ENCODE measurements at places on chromosomes 2 and 18.

- DNase-seq: no peak
Measured at GRCh38 chr2:161729-162128, 102.1 kb downstream of the SH3YL1 start.

GRCh38 chr2:233112329-233112728 is 52.2 kb downstream of the INPP5D start:
- no peak for DNase-seq

DNA sequence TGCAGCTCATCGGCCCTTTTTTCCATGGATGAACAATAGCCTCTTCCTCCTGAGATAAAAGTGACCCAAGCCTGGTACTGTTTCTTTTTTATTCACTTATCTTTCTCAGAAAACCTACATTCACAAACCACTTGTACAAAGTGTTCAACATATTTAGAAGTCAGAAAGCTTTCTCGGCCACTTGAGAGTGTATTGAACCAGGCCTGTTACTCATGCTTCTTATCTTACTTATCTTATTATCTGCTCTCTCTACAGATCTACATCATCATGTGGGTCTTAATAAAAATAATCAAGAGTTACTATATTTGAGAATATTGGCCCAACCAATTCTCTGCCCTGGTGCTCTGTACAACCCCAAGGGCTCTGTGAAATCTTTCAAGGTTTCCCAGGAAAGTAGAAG is 242.1 kb downstream of the MREG start:
- DNase-seq: no peak

DNA sequence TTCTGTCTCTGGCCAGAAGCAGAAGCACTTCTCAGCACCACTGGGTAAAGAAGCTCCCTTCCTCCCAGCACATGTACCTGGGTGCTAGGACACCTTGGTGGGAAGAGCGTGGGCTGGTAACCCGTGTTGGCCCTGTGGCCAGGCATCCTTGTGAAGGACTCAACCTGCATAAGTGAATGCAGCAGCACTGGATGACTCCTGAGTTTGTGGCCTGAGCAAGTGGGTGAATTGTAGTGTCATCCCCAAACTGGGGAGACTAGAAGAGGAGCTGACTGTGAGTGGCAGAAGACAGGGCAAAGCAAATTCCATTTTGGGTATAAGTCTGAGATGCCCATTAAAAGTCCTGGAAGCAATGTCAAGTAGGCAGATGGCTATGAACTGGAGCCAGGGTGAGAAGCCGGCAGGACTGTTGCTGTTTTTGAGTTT is 63.4 kb downstream of the STAT1 start:
- no peak for DNase-seq

- no peak for DNase-seq
Measured at GRCh38 chr18:36655074-36655473, 173.7 kb downstream of the TPGS2 start.

GRCh38 chr2:223779877-223780276 is 57.5 kb downstream of the AP1S3 start:
- peak; percentile 6 for DNase-seq

DNA sequence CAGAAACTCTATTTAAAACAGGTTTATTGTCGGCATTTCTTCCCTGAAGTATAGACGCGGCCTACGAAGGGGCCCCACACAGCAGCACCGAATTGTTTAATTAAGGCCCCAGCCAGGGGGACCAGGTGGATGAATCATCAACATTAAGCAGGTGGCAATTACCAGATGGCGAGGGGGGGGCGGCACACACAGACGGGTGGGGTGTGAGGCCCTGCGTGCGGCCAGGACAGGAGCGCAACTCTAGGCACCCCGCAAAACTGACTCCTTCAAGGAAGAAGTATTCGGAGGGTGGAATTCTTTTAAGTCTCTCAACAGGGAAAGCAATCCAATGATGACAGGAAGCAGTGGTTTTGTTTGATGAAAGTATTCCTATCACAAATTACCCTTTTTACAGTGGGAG is 830.4 kb downstream of the GALR1 start:
- DNase-seq: no peak

DNA sequence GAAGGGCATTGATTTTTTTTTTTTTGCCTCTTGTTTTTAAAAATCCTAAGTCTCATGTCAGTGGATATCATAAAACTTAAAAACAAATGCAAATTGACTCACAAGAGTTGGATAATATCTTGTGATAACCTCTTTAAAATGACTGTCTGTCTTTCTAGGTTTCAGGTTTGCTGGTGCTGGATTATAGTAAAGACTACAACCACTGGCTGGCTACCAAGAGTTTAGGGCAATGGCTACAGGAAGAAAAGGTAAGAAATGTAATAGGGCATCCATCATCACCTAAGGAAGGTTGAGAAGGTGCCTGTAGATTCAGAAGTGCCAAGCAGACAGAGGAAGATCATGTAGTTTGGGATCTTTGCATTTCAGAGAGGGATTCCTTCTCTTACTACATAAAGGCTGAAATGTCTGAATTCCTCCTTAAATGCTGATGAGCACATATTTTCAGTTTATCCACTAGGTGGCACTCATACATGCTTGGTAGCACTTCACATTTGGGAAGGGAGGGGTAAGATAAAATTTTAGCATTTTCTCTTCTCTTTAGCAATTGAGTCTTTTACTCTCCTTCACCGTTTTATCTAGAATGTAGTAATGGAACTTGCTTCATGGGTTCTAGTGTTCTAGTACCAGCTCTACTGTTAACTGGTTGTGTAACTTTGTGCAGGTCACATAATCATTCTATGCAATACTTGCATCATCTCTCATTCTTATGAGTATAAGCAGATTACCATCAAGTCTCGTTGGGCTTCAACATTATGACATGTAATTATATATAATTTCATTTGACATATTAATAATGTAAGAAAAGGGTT is 21.1 kb downstream of the CPS1 start:
- DNase-seq: peak; percentile 50

DNA sequence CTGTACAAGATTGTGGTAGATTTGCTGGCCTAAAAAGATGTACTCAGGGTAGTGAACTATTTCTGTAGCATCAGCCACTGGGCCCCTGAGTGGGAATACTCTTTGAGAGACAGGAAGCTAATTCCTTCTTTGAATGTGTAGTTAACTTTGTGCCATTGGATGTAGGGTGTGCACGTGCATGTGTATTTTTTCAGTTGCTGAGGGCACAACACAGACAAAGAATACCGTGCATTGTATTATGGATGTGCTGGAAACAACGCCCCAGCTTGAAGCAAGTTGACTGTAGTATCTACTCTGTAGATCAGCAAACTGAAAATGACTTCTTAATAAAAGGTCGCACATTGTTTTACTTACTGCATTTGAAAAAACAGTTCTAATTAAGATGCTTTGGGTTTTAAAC is 14.1 kb downstream of the CRIM1 start:
- no peak for DNase-seq

DNA sequence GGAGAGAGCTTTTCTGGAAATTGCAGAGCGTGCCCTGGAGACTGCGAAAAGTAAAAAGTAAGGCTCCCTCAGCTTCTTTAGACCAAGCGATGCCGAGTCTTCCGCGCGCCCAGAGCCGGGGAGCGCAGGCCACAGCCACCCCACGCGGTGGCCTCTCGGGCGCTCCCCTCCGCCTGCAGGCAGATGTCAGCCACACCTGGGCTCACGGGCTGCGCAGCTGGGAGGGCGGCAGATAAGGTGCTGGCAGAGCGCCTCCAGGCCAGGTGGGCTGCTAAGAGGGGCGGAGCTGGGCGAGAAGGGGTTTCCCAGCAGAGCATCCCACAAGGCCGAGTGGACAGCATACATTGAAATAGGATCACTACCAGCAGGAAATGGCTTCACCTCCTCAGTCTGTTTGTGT is 81.7 kb downstream of the ARHGEF4 start:
- DNase-seq: no peak

DNA sequence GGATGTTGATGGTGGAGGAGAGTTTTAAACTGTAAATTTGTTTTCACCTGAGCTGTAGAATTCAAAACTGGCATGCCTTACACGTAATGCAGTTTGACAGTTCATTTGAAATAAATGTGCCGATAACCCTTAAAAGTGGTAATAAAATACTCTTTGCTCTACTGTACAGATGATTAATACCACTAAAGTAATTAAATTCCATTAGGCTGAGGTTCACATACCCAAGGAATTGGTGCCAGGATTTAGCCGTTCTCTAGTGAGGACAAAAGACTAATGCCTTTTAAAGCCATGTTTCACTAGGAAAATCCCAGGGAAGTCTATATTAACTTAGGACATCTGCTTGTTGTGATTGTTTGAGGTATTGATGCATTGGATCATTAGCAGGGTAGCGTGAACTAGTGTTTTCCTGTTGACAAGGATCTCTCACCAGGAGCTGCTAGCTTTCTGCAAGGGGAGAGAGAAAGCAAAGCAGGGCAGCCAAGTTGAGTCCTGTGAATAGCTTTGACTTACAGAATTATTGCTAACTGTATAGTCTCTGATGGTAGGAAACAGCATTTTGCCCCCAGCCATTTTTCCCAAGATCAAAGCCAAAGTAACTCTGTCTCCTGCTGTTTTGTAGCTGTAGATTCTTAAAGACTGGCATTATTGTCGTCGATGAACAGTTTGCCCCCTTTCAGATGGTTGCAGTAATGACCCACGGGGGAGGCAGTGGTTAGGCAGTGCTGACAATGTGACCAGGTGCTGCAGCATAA is 280.9 kb upstream of the FANCL start:
- peak; percentile 75 for DNase-seq

DNA sequence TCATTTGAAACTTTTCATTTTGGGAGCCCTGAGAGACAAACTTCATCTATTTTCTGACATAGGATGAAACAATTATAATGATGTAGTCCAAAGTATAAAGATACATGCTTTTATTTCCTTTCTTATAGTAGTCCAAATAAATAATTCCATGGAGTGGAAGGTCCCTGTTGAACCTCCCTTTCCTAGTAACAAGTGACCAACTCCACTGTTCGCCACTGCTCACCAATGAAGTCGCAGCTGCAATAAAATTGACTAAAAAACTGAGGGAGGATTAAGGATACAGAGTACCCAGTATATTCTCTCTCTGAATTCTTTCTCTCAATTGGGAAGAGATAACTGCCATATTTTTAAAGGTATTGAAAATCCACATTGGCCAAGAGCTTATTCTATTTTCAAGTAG is 14.1 kb downstream of the SERPINB7 start:
- DNase-seq: no peak

DNA sequence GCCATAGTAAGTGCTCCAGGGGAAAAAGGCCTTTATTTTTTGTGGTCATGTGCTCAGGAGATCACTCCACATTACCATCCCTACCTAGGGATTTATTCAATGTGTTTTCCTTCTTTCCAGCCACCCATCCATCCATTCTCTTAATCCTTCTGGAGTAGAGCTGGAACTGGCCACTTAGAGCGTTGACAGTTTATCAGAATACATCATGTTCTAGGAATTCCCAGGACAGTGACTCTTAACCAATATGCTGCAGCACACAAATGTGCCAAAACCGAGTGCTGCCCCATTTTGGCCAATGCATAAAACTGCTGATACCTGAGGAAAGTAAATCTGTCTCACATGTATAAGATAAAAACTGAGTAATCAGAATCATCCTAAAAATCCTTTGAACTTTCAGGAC is 63.7 kb downstream of the FARSB start:
- no peak for DNase-seq

DNA sequence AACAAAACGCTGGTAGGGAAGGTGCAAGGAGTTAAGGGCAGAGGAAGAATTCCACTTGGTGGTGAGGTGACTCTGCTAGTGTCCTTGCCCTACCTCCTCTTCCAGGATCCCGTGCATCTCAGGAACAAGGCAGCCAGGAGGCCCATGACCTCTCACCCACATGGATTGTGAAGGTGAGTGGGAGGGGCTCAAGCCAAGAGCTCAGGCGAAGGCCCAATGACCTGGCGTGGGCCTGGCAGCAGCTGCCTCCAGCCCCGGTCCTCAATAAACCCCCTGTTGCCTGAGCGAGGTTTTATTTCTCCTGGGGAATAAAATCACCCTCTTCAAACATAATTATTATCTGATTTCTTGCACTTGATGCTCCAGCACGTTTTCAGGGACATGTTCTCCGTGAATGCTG is 28.2 kb downstream of the LAMA1 start:
- no peak for DNase-seq

- DNase-seq: no peak
Measured at GRCh38 chr2:42652086-42652485, 83.7 kb downstream of the MTA3 start.

DNA sequence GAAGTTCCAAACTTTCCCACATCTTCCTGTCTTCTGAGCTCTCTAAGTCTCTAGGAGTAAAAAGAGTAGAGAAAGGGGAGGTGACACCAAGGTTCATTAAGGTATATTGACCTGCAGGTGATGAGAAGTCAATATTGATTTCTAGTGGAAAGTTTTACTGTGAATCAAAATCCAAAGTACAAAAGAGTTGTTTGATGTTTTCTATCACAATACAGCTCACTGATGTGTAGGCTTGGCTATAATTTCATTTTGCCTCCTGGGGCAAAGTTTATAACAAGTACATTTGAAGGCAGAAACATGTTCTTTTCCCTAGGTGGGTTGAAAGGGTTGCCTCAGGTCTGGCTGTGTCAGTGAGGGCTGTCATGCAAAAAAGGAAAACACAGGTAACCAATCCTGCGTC is 65.2 kb upstream of the LRPPRC start:
- no peak for DNase-seq

GRCh38 chr2:125696560-125696959 is 959.4 kb upstream of the GYPC start:
- DNase-seq: no peak

DNA sequence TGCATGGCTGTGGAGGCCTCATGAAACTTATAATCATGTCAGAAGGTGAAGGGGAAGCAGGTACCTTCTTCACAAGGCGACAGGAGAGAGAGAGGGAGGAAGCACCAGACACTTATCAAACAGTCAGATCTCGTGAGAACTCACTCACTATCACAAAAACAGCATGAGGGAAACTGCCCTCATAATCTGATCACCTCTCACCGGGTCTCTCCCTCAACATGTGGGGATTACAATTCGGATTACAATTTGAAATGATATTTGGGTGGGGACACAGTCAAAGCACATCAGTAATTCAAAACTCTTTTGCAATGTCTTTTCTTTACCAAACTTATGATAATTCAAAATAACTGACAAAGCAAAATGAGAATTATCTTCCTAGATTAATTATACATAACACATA is 8.5 kb upstream of the CCDC68 start:
- DNase-seq: no peak

- no peak for DNase-seq
Measured at GRCh38 chr2:233235977-233236376, 15.5 kb upstream of the ATG16L1 start.

GRCh38 chr2:74292751-74293150 is 50.5 kb downstream of the SLC4A5 start:
- DNase-seq: no peak

GRCh38 chr2:221088506-221088905 is 483.6 kb downstream of the EPHA4 start:
- DNase-seq: no peak
